CD4-positive, CD25-positive, alpha-beta regulatory T cell (primary cell): ENCODE measurements at places on chromosomes 6 and 20. TPM values are rescaled to one million over a fixed set of nuclear protein-coding genes. Genes with fewer than 3 reads are reported as not detected.

Gene FUT9
- polyA plus RNA-seq = not detected

Gene AVP
- polyA plus RNA-seq = not detected

Gene CYP39A1
- polyA plus RNA-seq = 0.33 TPM

Gene PXDC1
- polyA plus RNA-seq = not detected

Gene SYTL3
- 12.2 TPM for polyA plus RNA-seq

GRCh38 chr20:63031251-63032014 is 24.7 kb upstream of the BHLHE23 start:
- no peak for DNase-seq

DNA sequence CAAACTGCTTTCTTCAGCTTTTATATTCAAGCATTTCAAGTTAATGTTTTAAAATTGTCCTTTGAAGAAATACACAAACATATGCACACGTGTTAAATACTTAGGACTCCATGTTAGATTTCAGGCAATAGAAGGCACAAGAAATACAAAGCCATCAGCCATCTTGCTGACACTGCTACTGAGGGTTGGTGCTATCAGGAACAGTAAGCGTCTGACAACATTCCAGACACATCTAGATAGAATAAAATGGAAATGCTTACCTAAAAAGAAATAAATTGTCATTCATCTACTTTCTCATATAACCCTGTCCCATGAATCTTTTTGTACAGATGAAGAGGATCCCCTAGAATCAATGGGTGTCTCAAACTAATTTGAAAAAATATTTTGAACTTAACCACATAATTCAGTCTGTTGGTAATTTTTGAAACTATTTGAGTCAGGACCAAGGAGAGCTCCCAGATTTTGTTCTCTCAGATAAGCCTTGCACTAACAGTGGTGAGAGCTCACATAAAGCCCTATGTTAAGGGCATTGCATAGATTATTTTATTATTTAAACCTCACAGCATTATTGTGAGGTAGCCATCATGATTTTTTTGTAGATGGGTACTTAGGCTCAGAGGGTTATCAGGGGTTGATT is 631.1 kb upstream of the POU3F2 start:
- DNase-seq = no peak

- no peak for DNase-seq
Observed at GRCh38 chr6:134282816-134283215, 35.1 kb downstream of the SGK1 start.

GRCh38 chr6:16762550-16763477 is 1.6 kb upstream of the ATXN1 start:
- DNase-seq = peak; percentile 79
